ENCODE measurements at places on chromosomes 3 and 15.
A peak's percentile ranks its signal among the peaks of the same experiment; 100 is the strongest.

- no peak for DNase-seq
Measured at GRCh38 chr3:68963891-68964290, 31.5 kb upstream of the TAFA4 start.

DNA sequence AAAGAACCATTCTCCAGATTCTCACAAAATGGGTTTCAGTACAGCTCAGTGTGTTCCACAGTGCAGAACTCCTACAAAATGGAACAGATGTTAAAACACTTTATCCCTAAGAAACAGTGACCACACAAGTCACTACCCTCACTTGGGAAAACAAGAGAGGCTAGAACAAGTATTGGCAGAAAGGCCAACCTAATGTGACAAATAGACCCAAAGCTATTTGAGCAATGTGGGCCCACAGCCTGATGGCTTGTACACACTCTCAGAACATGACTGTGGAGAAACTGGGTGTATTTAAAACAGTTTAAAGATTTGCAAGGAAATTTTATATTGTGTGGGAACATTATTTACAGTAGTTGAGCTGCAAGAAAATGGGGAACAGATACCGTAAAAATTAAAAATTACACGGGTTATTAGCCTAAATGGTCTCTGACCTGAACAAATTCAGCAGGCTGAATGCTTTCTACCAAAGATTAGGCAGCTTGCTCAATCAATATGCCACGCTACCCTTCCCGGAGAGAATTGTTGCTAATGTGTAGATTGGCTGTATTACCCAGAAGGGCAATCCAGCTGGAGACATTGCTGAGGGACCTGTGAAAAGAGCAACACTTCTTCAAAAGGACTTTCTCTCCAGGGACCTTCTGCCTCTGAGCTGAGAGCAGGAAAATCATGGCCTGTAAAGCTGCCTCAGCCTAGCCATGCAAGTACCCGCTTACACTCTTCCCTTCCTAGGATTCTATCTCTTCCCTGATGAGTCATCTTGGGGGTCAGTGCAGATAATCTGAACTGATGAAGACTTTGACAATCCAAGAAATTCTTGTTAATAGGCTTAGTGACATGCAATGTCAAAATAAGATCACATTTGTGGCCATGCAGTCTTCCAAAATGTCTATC lies 97.1 kb downstream of the STRIT1 start:
- no peak for DNase-seq

DNA sequence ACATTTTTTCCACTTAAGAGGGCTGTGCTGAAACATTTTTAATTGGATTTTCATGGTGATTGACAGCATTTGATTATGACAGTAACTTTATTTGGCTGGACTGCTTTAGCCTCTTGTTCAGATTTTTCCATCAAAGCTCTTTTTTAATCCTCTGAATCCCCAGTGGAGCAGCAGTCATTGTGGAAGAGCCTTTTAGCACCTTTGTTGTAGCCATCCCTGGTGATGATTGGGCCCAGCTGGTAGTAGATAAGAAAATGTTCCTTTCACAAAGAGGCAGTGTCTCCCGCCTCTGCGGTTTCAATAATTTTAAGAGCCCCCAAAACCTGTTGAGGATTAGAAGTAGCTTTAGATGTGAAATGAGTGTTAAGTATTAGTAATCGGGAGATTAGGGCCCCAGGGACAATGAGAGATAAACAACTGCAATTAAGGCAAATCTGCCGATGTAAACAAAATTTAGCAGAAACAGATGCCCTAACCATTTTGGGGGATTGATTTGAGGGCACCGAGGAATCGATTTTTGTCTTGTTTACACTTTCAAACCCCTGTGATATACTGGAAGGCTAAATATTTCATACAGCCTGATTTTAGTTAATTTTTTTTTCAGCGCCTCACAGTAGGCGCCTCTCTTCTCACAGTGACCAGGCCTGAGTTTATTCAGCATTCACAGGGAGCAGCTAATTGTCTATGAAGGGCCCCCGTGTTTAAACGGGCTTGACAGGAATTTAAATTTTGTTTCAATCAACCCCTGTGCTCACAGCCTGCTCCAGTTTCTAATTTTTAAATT lies 43.2 kb upstream of the SKOR1 start:
- no peak for DNase-seq

- peak; percentile 4 for DNase-seq
Measured at GRCh38 chr3:154040283-154040682, 80.9 kb upstream of the ARHGEF26 start.

GRCh38 chr15:70597056-70597603 lies 166.2 kb downstream of the UACA start:
- no peak for DNase-seq

- DNase-seq = no peak
Measured at GRCh38 chr15:101088271-101088670, 163.6 kb downstream of the CHSY1 start.

- DNase-seq = no peak
Measured at GRCh38 chr3:195551381-195551978, 8.4 kb upstream of the PPP1R2 start.

DNA sequence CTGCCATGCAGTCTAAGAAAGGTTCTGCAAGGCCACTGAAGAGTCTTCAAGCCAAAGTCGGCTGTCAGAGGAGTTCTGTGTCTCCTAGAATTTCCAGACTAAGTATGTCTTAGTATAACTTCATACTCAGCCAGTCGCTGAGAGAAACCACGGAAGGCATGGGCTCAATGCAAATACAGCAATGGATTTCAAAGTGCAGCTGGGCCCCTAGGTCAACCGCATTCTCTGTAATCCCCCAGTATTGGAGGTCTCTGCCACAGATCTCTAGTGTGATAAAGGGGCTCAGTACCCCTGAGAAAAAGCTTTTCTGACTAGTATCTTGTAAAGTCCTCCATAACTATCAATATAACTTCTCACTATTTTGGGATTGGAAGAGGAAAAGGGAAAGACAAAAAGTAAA lies 208.3 kb downstream of the VPS13C start:
- no peak for DNase-seq

DNA sequence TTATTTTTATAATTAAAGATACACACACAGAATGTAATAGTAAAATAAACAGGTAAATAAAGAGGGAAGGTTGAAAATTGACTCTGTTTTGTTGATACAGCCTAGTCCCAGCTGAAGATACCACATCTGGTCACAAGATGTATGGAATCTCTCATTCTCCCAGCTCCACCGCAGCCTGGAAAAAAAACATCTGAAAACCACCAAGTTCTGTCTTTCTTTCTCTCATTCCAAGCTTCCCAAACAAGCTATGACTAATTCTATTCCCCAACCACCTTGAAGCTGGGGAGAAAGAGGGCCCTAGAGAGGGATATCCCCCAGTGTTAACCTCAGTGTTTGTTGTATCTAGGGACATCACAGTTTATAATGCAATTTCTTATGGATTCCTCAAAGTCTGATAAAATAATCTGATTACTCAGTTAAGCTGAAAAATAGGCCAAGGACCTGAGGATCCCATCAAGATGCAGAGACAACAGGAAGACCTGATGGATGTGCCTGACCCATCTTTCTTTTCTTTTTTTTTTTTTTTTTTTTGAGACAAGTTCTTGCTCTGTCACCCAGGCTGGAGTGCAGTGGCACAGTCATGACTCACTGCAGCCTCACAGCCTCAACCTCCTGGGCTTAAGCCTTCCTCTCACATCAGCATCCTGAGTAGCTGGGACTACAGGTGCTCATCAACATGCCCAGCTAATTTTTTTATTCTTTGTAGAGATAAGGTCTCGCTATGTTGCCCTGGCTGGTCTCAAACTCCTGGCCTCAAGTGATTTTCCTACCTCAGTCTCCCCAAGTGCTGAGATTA lies 38.1 kb downstream of the SRGAP3 start:
- no peak for DNase-seq

- peak; percentile 29 for DNase-seq
Measured at GRCh38 chr3:53650928-53651661, 156.7 kb downstream of the CACNA1D start.

DNA sequence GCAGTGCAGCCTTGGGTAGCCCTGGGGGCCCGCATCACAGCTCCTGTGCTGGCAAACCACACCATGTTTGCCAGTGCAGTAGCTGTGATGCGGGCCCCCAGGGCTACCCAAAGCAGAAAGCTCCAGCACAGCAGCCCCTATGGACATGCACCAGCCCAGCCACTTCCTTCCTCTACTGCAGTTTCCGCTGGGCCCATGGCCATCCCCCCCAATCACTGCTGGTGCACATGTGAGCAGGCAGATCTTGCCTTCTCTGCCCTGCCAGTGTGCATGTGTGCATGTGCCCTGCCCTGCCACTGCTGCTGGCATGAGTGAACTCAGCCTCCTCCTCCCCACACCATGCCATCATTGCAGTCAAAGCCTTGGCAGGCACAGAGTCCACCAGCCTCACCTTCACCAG lies 20.1 kb upstream of the MINAR1 start:
- no peak for DNase-seq

DNA sequence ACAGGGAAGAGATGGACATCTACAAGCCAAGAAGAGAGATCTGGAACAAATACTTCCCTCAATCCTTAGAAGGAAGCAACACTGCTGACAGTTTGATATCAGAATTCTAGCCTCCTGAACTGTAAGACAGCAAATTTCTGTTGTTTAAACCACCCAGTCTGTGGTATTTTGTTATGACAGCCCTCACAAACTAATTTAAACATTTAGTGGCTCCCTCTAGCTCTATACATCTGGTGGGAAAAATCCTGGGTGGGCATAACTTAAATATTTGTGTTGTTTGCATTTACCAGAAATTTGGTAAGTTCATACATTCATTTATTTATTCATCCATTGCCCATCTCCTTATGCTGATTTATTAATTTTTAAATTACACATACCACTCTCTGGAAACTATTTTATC lies 62.5 kb upstream of the GSK3B start:
- DNase-seq = no peak

- DNase-seq = peak; percentile 58
Measured at GRCh38 chr3:111594205-111594604, 941 bp downstream of the ZBED2 start.

DNA sequence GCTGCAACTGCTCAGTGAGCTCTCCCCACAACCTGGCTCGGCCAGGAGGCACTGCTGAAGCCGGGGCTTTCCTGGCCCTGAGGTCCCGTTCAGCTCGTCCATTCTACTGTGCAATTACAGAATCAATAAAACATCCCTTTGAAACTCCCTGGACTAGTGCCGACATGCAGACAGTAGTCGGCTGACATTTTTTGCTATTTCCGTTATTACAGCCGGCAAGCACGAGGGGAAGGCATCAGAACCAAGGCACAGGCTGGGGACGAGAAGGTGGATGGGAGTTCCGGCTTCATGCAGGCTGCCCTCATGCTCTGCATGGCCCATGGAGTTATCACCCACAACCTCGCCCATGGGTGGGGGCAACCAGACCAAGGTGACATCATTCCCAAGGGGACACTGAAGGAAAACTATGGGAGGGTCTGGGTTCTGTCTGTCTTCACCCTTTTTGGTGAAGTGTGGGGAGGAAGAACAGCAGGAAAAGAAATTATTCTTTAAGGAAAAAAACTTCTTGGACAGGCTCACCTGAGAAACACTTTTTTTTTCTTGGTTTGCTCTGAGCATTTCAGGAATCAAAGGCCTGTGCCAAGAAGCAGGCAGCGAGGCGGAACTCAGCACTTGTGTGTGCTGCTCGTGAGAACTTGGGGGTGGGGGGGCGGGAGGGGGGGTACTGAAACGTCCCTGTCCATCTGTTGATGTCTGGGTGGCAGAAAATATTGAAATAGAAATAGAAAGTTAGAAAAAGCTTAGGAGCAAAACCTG lies 154.5 kb downstream of the FOXP1 start:
- no peak for DNase-seq

DNA sequence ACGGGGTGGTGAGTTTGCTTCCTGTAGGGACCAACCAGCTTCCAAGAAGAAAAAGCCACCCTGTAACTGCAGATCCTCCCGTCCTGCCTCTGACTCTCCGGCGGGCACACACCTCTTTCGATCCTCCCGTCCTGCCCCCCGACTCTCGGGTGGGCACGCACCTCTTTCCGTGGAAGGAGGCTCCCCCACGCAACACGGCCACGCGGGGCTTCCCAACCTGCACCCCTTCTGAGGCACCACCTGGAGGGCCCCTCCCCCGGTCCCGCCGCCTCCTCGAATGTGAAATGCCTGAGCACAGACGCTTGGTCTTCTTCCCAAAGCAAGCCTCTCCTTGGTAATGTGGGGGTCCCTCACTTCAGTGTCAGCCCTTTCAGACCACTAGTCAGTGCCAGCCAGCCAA lies 7.3 kb downstream of the ADAMTS17 start:
- DNase-seq = no peak

DNA sequence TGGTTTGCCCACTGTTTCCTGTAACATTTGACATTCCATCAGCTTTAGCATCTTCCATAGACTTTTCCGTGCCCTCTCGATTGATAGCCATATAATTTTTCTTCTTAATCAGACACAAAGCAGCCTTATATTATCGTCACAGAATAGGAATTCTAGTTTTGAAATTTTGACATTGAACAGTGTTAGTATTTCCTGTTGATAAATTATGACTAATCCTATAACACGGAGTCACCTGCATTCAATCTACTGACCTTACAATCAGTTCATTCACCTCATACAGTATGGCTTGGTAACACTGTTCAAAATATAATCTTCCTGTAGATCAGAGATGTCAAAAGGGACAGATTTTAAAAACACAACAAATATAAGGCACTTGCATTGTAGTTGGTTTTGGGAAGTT lies 423.7 kb downstream of the C3orf38 start:
- no peak for DNase-seq

DNA sequence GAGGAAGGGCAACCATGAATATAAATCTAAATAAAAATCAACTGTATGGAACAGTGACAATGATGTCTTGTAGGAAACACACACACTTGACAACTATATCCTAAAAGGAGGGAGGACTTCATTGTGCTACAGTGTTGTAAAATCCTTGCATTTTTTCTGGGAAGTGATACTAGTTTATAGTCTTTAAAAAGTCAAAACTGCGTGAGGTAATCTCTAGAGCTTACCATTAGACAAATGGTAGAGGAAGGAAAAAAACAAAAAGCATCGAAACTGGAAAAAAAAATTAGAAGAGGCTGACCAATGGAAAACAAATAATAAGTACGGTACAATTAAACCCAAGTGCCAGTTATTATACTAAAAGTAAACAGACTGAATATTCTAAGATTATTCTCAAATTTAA lies 38.7 kb downstream of the CHSY1 start:
- DNase-seq = no peak

DNA sequence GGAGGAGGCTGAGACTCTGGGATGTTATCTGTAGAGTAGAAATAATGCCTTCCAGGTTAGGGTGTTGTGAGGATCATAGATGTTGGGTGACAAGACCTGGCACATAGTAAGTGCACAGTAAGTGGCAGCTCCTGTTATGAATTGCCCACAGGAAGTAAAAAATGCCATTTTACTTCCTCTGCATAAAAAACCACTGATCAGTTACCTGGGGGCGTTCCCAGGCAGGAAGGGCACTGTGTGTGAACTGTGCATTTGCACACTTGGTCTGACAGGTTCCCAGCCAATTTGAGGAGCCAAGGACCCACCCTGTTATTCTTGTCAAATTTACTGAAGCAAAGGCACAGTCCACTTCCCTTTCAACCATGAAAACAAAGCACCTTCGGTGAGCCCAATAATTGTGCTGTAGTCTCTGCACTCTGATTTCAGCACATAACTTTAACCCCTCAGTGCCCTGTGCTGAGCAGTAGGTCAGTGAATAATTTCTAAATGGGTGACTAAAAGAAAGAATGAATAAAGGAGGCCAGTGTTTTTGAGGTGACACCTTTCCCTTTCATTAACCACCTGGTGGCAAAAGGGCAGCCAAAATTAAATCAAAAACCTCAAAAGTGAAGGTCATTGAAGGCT lies 85.8 kb upstream of the ARHGEF3 start:
- DNase-seq = peak; percentile 76

- DNase-seq = peak; percentile 2
Measured at GRCh38 chr15:74542166-74543042, 1.4 kb downstream of the ARID3B start.
